Esophagus squamous epithelium (tissue), 5 donors: ENCODE measurements at places on chromosomes 1 and 21. TPM values are rescaled to one million over a fixed set of nuclear protein-coding genes. Genes with fewer than 3 reads are reported as not detected.

WNT9A gene
- total RNA-seq, result 5.9 TPM

AMY2A gene
- total RNA-seq, result not detected

PROX1 gene
- 0.61 TPM for total RNA-seq

LCE3E gene
- 2.2 TPM for total RNA-seq
